NCI-H1092 treated with DMSO at 0.1 percent for 48 hours (cell line): ENCODE measurements at places on chromosomes 5 and 9.

DNA sequence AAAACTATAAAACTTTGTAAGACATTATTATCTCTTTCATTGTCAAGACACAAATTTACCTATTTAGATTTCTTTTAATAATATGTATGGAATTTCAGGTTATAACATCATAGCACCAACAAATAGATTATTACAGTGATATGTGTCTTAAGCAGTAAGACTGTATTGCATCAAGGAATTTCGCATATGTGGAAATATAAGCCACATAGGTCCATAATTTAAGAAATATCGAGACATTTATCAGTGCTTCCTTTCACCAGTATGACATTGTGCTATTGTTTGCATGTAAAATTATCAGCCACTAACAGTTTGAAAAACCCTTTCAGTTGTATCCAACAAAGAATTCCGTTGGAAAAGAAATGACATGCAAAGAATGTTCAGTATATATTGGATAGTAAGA is 186.7 kb upstream of the RASA1 start:
- no peak for DNase-seq

GRCh38 chr9:126336736-126337325 is 10.2 kb downstream of the MVB12B start:
- no peak for DNase-seq

DNA sequence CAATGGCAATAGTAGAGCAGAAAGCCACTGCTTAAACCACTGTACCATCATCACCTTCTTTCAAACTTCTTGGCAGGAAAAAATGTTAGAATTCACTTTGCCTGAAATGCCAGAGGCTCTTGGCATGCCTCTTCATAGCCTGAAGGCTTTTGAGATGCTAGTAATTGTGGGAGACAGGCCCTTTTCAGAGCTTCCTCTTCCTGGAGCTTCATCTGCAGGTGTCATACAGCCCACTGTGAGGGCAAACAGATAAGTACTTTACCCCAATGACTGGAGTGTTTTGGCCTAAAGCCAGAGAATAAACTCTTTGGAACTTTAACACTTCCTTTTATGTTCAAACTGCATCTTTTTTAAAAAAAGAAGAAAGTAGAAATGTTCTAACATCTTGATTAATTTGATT is 81.3 kb upstream of the TMEM171 start:
- no peak for DNase-seq

GRCh38 chr5:636951-637350 is 24.8 kb downstream of the CEP72 start:
- DNase-seq: no peak

GRCh38 chr9:105510024-105510423 is 47.9 kb upstream of the FKTN start:
- DNase-seq: no peak

GRCh38 chr5:95731571-95732554 is 727 bp downstream of the RHOBTB3 start:
- DNase-seq: peak; percentile 48

DNA sequence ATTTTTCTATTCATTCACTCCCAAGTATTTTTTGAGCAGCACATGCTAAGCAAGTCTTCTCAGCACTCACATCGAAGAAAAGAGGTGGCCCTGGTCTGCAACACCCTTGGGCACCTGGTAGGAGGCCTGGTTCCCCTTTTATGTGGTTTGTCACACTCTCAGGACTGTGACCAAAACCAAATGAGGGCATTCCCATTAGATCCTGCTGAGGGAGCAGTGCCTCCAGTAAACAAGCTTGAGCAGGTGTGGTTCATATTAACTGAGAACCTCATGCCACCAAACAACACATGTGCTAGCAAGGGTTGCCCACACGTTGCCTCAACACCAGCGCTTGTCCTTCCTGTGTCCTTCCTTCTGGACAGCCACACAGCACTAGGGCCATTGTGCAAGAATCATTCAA is 26.9 kb upstream of the SYK start:
- DNase-seq: peak; percentile 26

DNA sequence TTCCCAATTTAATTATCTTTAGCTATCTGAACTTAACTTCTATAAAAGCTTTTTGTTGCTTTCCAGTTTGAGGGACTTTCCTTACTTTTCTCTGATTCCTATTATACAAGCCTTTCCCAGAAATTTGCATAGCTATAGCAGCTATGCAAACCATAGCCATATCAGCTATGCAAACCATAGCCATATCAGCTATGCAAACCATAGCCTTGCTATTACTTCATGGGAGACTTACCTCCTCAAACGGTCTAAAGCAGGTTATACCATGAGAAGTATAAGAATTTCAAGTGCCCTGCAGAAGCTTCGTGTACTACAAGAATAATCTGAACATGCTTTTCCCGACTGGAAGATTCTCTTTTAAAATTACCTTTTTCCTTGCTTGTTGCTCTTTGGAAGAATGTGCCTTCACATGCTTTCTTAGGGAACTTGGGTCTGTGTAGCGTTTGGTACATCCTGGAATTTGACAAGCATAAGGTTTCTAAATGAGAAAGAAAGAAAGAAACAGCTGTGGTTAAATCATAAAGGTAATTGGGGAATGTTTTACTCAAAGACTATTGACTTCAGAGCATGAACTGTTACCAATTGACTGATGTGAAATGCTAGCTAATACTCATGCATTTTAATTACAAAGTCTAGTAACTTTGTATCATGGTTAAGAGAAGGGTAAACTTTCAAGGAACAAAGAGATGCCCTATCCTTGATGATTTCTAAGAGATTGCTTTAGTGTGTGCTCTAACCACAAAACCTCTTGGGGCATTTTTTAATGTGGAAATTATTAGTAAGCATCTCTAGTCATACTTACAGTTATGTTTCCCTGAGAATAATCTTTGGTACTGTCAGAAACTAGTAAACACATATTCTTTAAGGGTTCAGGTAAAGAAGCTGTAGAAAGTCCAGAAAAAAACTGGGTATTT is 367.6 kb downstream of the GLIS3 start:
- no peak for DNase-seq

DNA sequence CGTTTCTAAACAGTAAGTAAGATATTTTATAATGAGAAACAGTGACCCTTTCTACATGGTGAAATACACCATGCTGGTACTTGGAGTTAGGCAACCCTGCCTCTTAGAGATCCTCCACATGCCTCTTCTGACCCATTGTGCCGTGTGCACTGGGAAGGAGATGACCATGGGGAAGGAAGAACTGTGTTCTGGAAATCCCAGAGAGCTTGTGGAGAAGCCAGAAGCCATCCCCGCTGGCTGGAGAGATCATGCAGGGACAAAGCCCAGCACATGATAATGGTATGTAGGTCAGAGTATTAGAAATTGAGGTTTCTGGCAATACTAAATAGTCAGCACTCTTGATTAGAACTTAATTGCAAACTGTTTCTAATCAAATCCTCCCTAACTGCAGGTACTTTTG is 307.3 kb downstream of the FBXL7 start:
- DNase-seq: no peak

- DNase-seq: no peak
Observed at GRCh38 chr5:73188764-73189531, 16.0 kb downstream of the TMEM174 start.
